NCI-H1930 (cell line): ENCODE measurements at places on chromosomes 7 and 10.
A peak's percentile ranks its signal among the peaks of the same experiment; 100 is the strongest.

- peak; percentile 36 for DNase-seq
Measured at GRCh38 chr10:74704629-74705357, 121.6 kb upstream of the KAT6B start.

GRCh38 chr7:18521945-18522566, 26.5 kb downstream of the HDAC9 start:
- DNase-seq: no peak

DNA sequence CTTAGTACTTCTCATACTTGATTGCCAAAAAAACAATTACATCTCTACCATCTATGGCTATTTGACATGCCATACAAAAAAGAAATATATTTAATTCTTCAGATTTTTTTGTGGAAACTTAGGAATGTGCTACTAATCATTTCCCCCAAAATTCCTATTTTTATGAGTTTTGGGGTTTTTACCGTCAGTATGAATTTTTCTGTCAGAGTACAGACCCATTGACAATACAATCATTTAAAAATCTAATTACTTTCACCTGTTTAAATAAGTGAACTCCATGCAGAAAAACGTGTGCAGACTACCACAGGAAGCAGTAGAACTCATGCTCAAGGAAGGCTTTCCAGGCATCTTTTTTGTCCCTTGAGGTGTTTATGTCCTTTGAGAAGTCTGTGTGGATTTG, 48.8 kb upstream of the FOXP2 start:
- DNase-seq: no peak

DNA sequence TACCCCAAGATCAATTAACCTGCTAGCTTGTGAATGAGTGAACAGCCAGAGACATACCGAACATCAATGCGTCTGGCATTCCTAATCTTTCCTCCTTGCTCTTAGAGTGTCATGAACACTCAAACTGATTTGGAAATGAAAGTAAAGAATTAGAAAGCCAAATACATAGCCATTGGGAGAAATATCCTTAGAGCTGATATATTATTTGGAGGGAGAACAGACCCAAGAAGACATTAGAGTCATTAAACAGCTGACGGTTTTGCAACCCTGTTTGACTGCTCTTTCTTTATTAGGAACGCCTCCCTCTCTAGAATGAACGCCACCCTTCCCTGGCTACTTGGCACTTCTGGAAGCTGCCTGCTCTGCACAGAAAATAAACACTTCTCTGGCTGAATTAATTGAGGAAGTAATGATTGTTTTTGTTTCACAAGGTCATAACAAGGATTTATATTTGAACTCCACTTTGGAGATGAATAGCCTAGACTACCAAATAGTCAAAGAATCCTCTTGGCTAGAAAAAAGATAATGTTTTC, 42.8 kb downstream of the CTTNBP2 start:
- DNase-seq: no peak

DNA sequence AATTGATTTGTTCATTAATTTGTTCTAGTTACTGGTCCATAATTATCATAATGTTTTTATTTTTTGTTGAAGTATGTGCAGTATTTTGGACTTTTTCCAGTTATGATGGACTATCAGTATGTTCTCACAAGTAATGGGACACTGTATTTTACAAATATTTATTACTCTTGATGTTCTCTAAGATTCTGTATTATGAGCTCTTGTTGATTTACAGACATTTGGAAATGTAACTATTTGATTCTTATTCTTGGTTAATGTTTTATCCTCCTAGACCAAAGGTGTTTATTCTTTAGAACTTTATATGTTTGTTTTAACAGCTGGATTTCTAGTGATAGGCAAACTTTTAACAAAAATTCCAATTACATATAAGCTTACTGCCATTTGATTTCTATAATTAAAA, 200.6 kb downstream of the SDK1 start:
- DNase-seq: no peak
